ENCODE measurements at places on chromosomes 4 and X. TPM values are rescaled to one million over a fixed set of nuclear protein-coding genes. Genes with fewer than 3 reads are reported as not detected.

DNA sequence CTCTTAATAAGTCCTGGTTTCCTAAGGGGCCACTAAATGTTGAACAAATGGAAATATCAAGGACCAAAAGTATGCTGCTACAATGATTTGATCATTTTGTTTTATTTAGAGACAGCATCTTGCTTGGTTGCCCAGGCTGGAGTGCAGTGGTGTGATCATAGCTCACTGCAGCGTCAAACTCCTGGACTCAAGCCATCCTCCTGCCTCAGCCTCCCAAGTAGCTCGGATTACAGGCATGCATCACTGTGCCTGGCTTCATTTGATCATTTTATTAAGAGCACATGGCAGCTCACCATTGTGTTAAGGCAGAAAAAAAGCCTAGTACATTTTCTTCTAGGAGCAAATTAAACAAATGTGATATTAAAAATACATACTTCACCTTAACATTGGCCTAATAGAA lies 52.7 kb downstream of the DCLK2 start:
- no peaks in the 10 kb centered on the region for H3K27me3 ChIP-seq
- H3K4me3 ChIP-seq, result no peak overlapping the region
- H3K27ac ChIP-seq, result no peak overlapping the region
- no peaks in the 10 kb centered on the region for H3K36me3 ChIP-seq

- H3K36me3 ChIP-seq, result no peaks in the 10 kb centered on the region
- no peak for DNase-seq
- H3K27me3 ChIP-seq, result no peaks in the 10 kb centered on the region
- H3K4me3 ChIP-seq, result no peak overlapping the region
Measured at GRCh38 chr4:25076625-25077398, 46.1 kb upstream of the LGI2 start.

DNA sequence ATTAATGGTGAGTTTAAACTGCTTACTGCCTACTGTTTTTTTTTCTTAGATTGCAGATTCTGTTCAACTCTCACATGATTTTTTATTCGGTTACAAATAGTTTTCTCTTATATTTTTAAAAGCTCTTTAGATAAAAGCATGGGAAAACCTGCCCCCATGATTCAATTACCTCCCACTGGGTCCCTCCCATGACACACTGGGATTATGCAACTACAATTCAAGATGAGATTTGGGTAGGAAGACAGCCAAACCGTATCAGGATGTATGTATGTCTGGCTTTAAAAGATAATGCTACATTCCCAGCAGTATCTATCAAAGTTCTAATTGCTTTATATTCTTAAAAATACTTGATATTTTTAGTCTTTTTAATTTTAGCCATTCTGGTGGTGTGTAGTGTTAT lies 131.5 kb downstream of the JADE1 start:
- peaks cover 58% of the 10 kb centered on the region for H3K36me3 ChIP-seq
- H3K27me3 ChIP-seq, result no peaks in the 10 kb centered on the region
- H3K27ac ChIP-seq, result no peak overlapping the region
- no peaks in the 10 kb centered on the region for H3K4me1 ChIP-seq
- DNase-seq, result no peak

DNA sequence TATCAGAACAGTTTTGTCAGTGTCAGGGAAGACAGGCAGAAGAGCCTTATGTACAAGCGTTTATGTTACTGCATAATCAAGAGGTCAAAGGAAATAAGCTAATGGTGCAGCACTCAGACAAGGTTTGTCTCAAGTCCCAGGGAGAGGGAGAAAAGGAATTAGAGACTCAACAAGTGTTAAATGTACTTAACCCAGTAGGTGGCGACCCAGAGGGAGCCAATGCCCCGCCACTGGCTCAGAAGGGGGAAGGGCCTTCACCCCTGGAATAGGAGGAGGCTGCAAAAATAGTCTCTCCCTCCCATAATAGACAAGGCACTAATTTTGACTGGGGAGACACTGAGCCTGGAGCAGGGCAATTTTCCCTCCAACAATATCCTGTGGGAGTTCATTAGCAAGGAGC lies 14.1 kb upstream of the PAPSS1 start:
- no peak overlapping the region for H3K4me3 ChIP-seq
- no peak for DNase-seq
- H3K27me3 ChIP-seq, result no peaks in the 10 kb centered on the region

DNA sequence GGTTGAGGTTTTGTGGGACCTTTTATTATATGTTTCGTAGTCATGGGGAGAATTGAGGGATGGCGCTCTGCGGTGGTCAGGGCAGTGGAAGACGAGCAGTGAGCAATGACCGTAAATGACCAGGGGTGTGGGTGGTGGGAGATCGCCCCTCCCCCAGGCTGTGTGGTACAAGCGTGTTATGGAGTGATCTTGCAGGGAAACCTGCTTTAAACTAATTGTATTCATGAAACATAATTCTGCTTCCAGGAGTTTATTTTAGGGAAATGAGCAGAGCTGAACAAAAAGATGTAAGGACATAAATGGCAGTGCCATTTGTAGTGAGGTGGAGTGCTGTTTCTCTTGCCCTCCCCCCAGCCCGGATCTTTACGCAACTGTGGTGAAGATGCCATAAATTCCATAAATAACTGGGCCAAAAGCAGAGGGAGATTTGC lies 20.2 kb downstream of the GYG2 start:
- no peaks in the 10 kb centered on the region for H3K4me1 ChIP-seq
- no peak overlapping the region for H3K27ac ChIP-seq
- H3K4me3 ChIP-seq, result no peak overlapping the region

The TIMM8A gene
- 2.5 TPM for polyA plus RNA-seq

DNA sequence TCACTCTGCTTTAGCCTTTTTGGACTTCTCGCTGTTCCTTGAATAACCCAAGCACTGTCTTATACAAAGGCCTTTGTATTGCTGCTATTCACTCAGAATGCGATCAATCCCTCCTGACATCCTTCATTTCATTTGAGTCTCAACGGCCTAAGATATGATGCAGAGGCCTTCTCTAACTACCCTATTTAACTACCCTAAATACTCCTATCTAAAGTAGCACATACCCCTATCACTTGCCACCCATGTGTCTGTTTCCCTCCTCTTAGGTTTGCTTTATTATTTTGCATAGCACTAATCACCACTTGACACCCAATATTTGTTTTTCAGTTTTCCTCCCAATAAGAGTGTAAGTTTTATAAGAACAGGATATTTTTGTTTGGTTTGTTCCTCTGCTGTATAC lies 42.3 kb upstream of the ACSL4 start:
- H3K27ac ChIP-seq, result no peak overlapping the region
- no peaks in the 10 kb centered on the region for H3K27me3 ChIP-seq
- no peaks in the 10 kb centered on the region for H3K36me3 ChIP-seq
- peaks cover 11% of the 10 kb centered on the region for H3K4me1 ChIP-seq

The SPACA5 gene
- polyA plus RNA-seq, result not detected

DNA sequence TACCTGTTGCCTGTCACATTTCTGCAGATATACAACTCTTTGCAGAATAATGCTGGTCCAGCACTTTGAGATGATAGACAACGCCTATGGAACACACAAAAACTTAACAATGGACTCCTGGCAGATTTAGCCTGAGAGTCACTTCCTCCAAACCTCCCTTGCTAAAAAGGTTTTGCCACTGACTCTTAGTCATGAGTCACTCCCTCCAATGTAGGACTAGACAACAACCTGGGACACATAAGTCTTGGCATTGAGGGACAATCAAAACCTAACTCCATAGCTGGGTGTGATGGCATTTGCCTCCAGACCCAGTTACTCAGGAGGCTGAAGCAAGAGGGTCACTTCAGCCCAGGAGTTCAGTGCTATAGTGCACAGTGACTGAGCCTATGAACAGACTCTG lies 22.0 kb upstream of the EIF4E start:
- no peak overlapping the region for H3K27ac ChIP-seq
- H3K36me3 ChIP-seq, result no peaks in the 10 kb centered on the region
- no peak overlapping the region for H3K4me3 ChIP-seq
- no peaks in the 10 kb centered on the region for H3K4me1 ChIP-seq
- H3K27me3 ChIP-seq, result no peaks in the 10 kb centered on the region

The CXorf49 gene
- not detected for polyA plus RNA-seq

DNA sequence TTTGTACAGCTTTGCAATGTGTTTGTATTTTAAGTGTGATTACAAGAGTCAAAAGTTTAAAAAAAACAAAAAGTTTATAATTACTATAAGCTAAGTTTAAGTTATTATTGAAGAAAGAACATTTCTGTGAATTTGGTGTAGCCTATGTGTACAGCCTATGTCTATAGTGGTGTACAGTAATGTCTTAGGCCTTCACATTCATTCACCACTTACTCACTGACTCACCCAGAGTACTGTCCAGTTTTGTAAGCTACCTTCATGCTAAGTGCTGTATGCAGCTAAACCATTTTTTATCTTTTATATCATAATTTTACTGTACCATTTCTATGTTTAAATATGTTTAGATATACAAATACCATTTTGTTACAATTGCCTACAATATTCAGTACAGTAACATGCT lies 182.3 kb downstream of the RPA4 start:
- DNase-seq, result no peak
- no peaks in the 10 kb centered on the region for H3K27me3 ChIP-seq
- H3K4me3 ChIP-seq, result no peak overlapping the region
- no peaks in the 10 kb centered on the region for H3K36me3 ChIP-seq

- H3K27ac ChIP-seq, result no peak overlapping the region
- H3K36me3 ChIP-seq, result no peaks in the 10 kb centered on the region
- H3K4me3 ChIP-seq, result no peak overlapping the region
- H3K27me3 ChIP-seq, result no peaks in the 10 kb centered on the region
- DNase-seq, result no peak
Measured at GRCh38 chr4:67568820-67569219, 10.3 kb downstream of the STAP1 start.

GRCh38 chr4:153176938-153177337 lies 27.3 kb upstream of the TRIM2 start:
- H3K4me3 ChIP-seq, result no peak overlapping the region
- H3K4me1 ChIP-seq, result no peaks in the 10 kb centered on the region
- DNase-seq, result no peak
- H3K27me3 ChIP-seq, result no peaks in the 10 kb centered on the region

The SHOX gene
- polyA plus RNA-seq, result not detected

GRCh38 chrX:21744721-21745120 lies 13.2 kb downstream of the SMPX start:
- DNase-seq, result no peak
- H3K36me3 ChIP-seq, result no peaks in the 10 kb centered on the region
- no peak overlapping the region for H3K4me3 ChIP-seq

GRCh38 chr4:177798161-177798560 lies 355.9 kb upstream of the AGA start:
- no peak overlapping the region for H3K4me3 ChIP-seq
- DNase-seq, result no peak
- H3K27me3 ChIP-seq, result no peaks in the 10 kb centered on the region
- no peak overlapping the region for H3K27ac ChIP-seq

GRCh38 chrX:141142946-141143345 lies 34.0 kb downstream of the LDOC1 start:
- no peak overlapping the region for H3K27ac ChIP-seq
- H3K4me3 ChIP-seq, result no peak overlapping the region
- no peaks in the 10 kb centered on the region for H3K36me3 ChIP-seq
- DNase-seq, result no peak
- no peaks in the 10 kb centered on the region for H3K27me3 ChIP-seq
- no peaks in the 10 kb centered on the region for H3K4me1 ChIP-seq

DNA sequence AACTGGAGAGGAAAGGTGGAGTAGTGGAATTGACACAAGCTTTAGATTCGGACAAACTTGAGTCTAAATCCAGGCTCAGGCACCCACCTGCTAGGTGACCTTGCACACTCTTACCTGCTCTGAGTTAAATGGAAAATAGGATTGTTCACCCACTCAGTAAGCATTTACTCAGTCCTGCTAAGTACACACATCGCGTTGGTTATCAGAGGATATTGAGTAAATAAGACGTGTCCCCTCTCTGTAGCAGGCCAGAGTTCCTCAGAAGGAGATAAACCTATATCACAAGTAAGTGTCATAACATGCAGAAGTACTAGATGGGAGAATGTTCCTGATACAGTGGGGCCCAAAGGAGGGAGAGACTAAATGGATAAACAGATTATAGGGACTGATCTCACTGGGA lies 117.7 kb downstream of the SMIM20 start:
- no peak overlapping the region for H3K27ac ChIP-seq
- peaks cover 6% of the 10 kb centered on the region for H3K27me3 ChIP-seq
- H3K36me3 ChIP-seq, result no peaks in the 10 kb centered on the region
- no peaks in the 10 kb centered on the region for H3K4me1 ChIP-seq
- no peak for DNase-seq
- H3K4me3 ChIP-seq, result no peak overlapping the region

DNA sequence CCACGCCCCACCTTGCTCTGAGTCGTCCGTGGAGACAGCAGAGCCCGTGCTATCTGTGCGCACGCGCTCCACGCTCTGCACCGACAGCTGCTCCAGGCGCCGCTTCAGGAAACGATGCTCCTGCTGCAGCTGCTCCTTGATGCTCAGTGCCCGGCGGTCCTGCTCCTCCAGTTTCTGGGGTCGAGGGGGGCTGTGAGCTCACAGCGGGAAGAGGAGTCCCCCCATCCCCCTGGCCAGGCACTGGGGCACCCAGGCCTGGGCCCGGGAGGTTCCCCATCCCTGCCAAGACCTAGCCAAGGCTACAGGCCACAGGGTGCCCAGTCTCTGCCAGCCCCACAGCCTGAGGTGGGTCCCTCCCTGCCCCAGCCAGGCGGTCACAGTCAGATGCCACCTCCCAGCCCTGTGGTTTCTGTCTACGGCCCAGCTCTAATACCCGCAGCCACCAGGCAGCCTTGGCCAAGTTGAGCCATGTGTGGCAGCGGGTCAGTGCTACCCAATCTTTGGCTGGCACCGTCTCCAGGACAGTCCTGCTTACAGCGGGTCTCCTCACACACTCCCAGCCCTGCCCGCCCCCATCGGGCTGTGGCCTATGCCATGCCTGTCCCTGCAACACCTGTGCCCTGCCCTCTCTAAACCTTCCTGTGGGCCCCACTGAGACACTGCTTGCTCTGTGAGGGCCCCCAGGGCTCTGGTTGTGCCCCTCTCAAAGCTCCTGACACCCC lies 9.3 kb upstream of the HAUS3 start:
- no peaks in the 10 kb centered on the region for H3K27me3 ChIP-seq
- no peaks in the 10 kb centered on the region for H3K4me1 ChIP-seq
- DNase-seq, result no peak
- no peak overlapping the region for H3K4me3 ChIP-seq
- H3K36me3 ChIP-seq, result peaks cover 66% of the 10 kb centered on the region

GRCh38 chr4:95701500-95702170 lies 138.3 kb upstream of the PDHA2 start:
- no peak for DNase-seq
- no peaks in the 10 kb centered on the region for H3K4me1 ChIP-seq
- H3K36me3 ChIP-seq, result no peaks in the 10 kb centered on the region
